ENCODE measurements at places on chromosomes 2 and 18.
A peak's percentile ranks its signal among the peaks of the same experiment; 100 is the strongest.

DNA sequence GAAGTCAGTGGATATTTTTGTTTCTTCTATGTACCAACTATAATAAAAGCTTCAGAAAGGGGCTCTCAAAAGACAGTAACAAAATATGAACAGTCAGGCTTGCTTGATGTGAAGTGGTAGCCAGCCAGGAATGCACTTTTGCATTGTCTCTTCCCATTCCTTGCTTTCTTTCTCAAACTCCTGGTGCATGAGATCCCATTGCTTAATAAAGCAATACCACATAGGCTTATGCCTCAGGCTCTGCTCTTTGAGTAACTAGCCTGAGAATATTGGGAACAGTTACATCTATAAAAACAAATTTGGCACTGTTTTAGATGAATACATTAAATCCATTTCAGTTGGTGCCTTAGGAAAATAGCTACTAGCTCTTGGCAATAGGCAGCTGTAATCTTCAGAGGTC lies 62.6 kb upstream of the ST6GAL2 start:
- no peak for DNase-seq

- DNase-seq, result no peak
Measured at GRCh38 chr18:54359233-54359632, 1.5 kb downstream of the C18orf54 start.

- DNase-seq, result no peak
Measured at GRCh38 chr18:23106575-23106974, 28.7 kb upstream of the CABLES1 start.

DNA sequence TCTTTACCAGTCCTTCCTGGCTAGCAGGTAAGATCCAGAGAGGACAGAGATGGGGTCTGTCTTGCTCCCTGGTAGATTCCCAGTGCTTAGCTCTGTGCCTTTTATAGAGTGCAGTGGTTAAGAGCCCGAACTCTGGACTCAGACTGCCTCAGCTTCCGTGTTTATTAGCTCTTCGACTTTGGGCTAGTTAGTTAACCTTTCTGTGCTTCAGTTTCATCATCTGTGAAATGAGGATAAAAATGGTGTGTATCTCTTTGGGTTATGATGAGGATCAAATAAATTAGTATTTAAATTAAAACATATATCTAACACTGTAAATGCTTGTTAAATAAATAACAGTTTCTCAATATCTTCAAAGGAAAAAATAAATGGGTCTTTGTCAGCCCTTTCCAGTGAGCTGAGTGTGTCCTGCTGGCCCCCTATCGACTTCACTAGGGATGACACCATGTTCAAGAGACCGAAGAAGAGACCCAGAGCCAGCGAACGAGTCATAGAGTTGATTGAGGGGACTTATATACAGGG lies 38.2 kb downstream of the CERS6 start:
- DNase-seq, result no peak

DNA sequence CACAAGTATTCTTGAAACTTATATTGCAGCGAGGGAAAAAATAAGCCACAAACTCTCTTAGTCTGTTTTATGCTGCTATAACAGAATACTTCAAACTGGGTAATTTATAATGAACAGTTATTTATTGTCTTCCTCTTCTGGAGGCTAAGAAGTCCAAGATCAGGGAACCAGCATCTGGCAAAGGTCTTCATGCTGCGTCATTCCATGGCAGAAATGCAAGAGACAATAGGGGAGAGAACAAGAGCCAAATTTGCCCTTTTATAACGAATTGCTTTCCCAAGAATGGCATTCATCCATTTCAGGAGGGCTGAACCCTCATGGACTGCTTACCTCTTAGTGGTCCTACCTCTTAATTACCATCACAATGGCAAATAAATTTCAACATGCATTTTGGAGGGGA lies 46.5 kb downstream of the MAPRE2 start:
- DNase-seq, result no peak

- DNase-seq, result no peak
Measured at GRCh38 chr2:50402654-50402960, 629.3 kb downstream of the NRXN1 start.

- DNase-seq, result peak; percentile 76
Measured at GRCh38 chr18:72544092-72544886, at the start of gene CBLN2. TSS of gene CBLN2 (minus strand) at chr18:72544342. CDS start at chr18:72542160, 2,182 bp downstream.

DNA sequence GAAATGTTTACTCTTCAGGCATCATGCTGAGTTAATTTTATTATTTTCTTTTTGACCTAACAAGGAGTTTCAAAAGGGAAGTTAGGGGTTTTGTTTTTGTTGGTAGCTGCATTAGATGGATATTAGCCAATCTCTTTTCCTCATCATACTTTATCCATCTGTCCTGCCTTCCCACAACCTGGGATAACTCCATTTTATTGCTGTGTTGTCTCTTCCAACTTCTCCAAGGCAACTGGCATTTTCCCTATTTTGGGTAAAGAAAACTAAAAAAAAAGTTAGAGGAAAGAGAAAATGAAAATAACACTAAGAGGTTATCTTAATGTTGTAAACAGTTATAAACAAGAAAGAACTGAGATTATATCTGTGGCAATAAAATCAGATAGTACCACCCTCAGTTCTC lies 147.0 kb downstream of the PID1 start:
- DNase-seq, result no peak

DNA sequence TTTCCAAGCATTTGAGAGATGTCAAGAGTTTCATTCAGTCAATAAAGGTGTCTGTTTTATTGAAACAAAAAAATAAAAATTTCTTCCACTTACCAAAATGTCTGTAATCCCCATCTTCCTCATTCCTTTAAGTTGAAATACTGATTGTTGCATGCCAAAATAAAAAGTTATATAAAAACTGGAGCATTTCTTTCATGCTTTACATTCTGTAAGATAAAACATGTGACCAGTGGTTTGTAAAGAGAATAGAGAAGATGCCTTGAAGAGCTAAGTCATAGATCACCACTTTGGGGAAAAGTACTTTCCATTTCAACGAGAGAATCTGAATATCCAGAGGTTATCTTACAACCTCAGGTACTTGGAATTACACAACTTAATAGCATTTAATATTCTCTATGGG lies 35.9 kb upstream of the MYO1B start:
- DNase-seq, result no peak

DNA sequence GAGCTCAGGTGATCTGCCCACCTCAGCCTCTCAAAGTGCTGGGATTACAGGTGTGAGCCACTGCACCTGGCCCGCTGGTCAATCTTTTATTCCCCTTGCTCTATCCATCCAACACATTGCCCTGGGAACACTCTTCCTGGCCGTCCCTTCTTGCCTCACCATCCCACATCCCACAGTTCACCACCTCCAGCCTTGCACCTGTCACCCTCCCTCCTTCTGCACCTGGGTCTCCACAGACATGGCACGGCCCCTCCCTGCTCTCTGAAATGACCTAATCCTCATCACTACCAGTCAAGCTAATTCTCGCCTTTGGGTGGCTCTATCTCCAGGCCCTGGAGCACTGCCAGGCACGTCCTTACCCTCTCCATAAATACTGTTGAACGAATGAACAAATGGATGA lies 116.9 kb upstream of the TEX51 start:
- DNase-seq, result no peak

DNA sequence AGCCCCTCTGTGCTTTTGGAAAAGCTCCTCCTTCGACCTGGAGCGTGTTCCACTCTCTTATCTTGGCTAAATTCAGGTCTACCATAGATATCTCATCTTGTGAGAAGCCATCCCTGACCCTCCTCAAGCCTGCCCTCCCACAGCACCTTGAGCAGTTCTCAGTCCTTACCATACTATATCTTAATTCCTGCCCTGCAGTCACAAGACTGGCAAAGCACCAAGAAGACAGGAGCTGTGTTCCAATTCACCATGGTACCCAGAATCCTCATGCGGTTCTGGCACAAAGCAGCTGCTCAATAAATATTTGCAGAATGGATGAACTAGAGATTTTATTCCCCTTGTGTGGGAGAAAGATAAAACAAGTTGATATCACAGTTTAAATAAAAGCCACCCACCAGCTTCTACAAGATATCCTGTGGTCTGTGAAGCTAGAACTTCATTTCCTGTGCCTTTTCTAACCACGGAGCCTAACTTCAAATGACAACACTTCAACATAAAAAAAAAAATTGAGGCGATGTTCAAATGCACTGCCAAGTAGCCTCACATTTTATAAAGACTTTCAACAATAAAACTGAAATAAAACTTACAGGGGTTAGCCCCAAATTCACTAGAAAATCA lies 19.5 kb downstream of the MARCHF4 start:
- DNase-seq, result no peak

GRCh38 chr2:39631718-39632117 lies 34.0 kb upstream of the TMEM178A start:
- no peak for DNase-seq

- no peak for DNase-seq
Measured at GRCh38 chr2:119645173-119645855, 33.7 kb upstream of the TMEM177 start.

GRCh38 chr2:25380586-25381375 lies 39.1 kb upstream of the DNMT3A start:
- no peak for DNase-seq

- no peak for DNase-seq
Measured at GRCh38 chr2:232228971-232229894, 149.3 kb upstream of the ALPP start.

DNA sequence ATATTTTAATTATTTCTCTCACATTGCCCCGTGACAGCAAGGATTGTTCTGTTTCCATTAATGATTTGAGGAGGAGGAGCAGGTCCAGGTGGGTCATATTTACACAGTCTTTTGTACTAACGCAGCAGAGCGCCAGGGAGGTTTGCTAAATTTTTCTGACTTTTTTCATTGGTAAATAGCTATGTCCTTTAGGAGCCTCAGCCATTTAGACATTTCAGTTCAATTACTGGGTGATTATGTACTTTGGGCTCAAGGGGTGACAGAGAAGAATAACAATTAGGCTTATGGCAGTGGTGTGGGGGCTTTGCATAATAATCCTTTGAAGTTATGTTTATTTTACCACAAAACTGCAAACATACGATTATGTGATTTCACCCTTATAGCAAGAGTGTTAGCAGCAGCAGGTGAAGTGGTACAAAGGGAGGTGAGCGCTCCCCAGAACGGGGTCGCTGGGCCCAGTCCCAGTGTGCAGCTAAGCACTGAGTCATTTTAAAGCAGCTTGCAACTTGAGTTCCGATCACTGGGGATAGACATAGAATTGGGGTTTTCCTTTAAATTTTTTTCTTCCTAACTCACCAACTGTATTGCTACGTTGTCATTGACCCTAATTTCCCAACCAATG lies 80.3 kb downstream of the TSHZ1 start:
- no peak for DNase-seq

GRCh38 chr2:8168876-8169424 lies 512.9 kb upstream of the ID2 start:
- DNase-seq, result no peak

DNA sequence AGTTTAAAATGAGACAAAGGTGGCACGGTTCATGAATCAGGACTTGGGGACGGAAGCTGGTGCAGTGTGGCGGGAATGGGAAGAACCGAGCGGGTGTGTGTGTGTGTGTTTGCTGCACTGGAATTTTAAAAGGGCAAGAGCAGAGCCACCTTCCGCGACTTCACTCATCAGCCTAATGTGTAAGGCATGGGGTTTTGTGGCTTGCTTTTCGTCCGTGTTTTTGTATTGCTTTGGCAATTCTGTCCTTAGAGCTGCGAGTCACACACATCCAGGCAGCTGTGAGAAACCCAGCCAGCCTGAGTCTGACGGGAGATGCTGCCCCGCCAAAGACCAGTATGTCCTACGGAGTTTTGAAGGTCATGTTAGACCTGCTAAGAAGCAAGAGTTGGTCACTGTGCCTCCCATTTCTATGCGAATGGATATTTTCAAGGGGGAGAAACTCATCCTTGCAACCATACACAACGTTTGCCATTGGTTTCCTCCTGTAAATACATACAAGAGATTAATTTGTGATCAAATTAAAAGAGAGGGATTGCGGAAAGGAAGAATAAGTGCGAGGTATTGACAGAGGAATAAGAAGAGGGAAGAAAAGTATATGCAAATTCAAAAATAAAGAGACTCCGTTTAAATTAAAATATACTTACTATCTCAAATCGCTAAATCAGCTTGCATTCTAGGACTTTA lies 665 bp upstream of the CACNB4 start:
- peak; percentile 43 for DNase-seq

DNA sequence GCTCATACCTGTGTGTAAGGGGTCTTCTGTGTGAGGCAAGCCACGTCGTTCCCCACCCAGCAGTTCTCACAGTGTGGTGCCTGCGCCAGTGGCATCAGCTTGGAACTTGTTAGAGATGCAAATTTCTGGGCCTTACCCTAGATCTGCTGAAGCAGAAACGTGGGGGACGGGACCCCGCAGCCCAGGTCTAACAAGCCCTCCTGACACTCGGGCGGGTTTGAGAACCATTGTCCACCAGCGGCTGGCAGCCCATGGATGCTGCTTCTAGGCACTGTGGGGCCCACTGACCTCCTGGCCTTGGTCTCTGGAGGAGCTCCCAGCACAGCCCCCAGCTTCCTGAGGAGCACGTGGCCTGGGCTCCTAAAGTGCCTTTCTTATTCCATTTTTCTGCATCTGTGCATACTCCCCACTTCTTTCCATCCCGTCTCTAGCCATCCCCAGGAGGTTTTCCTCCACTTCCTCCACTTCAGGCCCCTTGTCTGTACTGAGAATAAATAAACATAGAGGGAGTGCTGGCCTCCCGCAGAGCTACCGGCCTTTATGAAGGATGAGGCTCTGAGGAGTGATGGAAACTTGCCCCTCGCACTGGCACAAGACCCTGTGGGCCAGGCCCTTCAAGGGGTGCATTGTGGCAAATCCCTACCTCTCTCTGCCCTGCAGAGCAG lies 94.3 kb downstream of the GALR1 start:
- no peak for DNase-seq

GRCh38 chr2:101549371-101549770 lies 74.5 kb upstream of the RFX8 start:
- DNase-seq, result no peak

GRCh38 chr2:69674316-69674670 lies 30.8 kb upstream of the AAK1 start:
- no peak for DNase-seq

DNA sequence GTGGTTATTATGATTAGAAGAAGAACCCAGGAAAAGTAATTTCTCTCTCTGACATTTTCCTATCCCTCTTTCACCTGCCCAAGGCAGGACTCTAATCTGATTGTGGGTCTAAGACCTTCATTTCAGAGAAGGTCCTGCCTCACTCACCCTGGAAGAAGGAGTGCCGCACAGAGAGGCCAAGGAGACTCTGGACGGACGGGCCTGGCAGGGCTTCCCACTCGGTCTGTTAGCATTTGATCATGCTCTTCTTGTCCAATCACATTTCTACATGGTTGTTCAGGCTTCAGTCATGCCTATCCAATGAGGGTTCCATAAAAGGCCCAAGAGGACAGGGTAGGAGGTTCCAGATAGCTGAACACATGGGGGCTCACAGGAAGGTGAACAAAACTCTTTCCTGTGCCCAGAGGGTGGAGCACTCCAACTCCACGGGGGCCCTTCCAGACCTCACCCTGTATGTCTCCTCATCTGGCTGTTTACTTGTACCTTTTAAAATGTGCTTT lies 27.0 kb downstream of the ZNF892 start:
- DNase-seq, result no peak

All from GM10248 (cell line).